Mesenteric fat pad (tissue), 1 donor: ENCODE measurements at places on chromosomes 2 and 18. TPM values are rescaled to one million over a fixed set of nuclear protein-coding genes. Genes with fewer than 3 reads are reported as not detected.

AMER3 gene
- total RNA-seq, result not detected

CCDC68 gene
- 6.0 TPM for total RNA-seq

FOXD4L1 gene
- not detected for total RNA-seq

DNA sequence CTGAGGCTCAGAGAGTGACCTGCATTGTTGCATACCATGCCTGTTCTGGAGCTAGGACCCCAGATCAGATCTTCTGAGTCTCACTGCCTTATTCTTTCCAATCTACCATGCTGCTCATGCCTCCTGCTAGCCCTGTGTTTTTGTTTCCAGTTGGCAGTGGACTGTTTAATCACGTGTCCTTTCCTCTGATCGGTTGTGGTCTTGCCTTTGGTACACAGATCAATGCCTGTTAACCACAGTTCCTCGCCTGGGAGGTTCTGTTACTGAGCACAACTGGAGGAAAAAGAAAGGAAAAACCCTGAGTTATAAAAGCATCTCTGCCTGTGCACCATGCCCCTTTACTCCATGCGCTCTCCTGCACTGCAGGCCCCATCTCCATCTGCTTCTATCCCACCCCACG, 329.1 kb downstream of the SETBP1 start:
- DNase-seq, result no peak

- DNase-seq, result no peak
Observed at GRCh38 chr18:45687621-45688020, 36.4 kb upstream of the SLC14A1 start.

- DNase-seq, result no peak
Observed at GRCh38 chr2:204672772-204673171, 127.5 kb downstream of the PARD3B start.
